ENCODE measurements at places on chromosomes 16 and 17. TPM values are rescaled to one million over a fixed set of nuclear protein-coding genes. Genes with fewer than 3 reads are reported as not detected.
A peak's percentile ranks its signal among the peaks of the same experiment; 100 is the strongest.

DNA sequence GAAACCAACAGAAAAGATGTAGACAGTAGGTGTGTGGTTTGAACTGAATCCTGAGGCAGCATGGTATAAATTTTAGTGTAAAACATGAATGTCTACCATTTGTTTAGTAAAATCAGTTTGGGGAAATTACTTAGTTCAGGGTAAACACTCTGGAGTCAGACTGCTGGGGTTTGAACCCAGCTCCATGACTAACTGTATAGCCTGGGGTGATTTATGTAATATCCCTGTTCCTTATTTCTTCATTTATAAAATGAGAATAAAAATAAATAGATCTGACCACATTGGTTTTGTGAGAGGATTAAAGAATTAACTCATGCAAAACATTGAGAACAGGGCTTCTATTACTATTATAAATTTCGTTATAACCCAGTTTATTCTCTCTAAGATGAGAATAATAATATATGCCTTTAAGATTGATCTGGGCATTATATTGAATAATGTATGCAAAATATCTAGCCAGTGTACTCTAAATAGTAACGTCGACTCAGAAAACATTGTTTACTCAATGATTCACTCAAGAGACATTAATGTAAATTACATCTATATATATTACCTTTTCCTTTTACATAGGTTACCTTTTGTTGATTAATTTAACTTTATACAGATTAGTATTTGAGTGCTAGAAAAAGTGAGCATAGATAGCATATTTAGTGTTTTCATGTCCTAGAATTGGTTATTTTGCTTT, 120.6 kb upstream of the KCNJ16 start:
- H3K4me1 ChIP-seq = no peaks in the 10 kb centered on the region
- H3K4me3 ChIP-seq = no peak overlapping the region
- no peaks in the 10 kb centered on the region for H3K27me3 ChIP-seq
- H3K27ac ChIP-seq = no peak overlapping the region

- H3K27me3 ChIP-seq = no peaks in the 10 kb centered on the region
- peak; percentile 77 for DNase-seq
- no peaks in the 10 kb centered on the region for H3K36me3 ChIP-seq
Measured at GRCh38 chr17:57440522-57441269, 184.4 kb downstream of the MSI2 start.

GRCh38 chr16:9846362-9847099, 335.7 kb downstream of the GRIN2A start:
- no peak overlapping the region for H3K4me3 ChIP-seq
- DNase-seq = no peak
- H3K36me3 ChIP-seq = no peaks in the 10 kb centered on the region

DNA sequence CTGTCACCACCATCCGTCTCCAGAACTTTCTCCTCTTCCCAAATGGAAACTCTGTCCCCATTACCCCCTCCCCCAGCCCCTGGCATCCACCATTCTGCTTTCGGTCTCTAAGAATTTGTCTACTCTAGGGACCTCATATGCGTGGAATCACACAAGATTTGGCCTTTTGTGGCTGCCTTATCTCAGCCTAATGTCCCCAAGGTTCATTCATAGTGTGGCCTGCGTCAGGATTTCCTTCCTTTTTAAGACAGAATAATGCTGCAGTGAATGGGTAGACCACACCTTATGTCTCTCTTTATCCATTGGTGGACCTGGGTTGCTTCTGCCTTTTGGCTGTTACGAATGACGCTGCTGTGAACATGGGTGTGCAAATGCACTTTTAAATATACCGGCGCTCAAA, 139.7 kb upstream of the PLCG2 start:
- no peak overlapping the region for H3K4me3 ChIP-seq
- no peaks in the 10 kb centered on the region for H3K27me3 ChIP-seq
- peaks cover 17% of the 10 kb centered on the region for H3K4me1 ChIP-seq
- peak overlapping the region; percentile 41 for H3K27ac ChIP-seq
- H3K36me3 ChIP-seq = no peaks in the 10 kb centered on the region

DNA sequence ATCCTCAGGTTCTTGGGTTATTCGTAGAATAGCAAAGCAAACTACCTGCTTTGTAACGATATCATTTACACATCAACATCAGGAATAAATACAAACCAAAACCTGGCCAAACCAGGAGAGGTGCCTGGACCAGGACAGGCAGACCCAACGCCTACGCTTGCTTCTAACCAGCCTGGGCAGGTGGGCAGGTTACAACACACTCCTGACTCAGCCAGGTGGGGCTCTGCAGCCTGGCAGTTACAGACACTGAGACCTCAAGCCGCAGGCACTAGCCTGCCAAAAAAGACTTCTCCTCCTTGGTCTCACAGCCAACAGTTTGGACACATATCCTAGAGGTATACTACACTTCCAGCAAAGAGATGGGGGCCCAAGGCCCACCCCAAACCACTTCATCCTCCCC, 14.0 kb downstream of the ANKRD11 start:
- H3K27ac ChIP-seq = no peak overlapping the region
- H3K4me3 ChIP-seq = no peak overlapping the region
- peaks cover 58% of the 10 kb centered on the region for H3K4me1 ChIP-seq
- DNase-seq = no peak
- H3K36me3 ChIP-seq = no peaks in the 10 kb centered on the region

- H3K27me3 ChIP-seq = no peaks in the 10 kb centered on the region
- H3K36me3 ChIP-seq = peaks cover 32% of the 10 kb centered on the region
- no peak overlapping the region for H3K4me3 ChIP-seq
- no peak for DNase-seq
- H3K4me1 ChIP-seq = no peaks in the 10 kb centered on the region
Measured at GRCh38 chr16:19672378-19672777, 45.6 kb downstream of the KNOP1 start.

DNA sequence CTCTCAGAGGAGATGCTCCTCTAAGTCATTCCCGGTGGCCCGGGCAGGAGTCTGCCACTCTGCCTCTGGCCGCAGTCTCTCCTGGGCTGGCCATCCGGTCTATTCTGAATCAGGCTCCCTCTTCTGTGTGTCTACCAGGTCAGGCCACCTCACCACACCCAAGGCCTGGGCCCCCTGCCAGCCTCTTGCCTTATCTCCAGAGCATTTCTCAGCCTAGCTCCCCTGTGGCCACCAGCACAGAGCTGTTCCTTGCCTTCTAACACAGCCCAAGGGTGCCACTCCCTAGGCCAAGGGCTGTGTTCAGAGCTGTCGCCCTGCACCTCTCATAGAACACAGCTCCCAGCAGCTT, 55.3 kb downstream of the MYO18A start:
- H3K4me3 ChIP-seq = no peak overlapping the region
- peak; percentile 46 for DNase-seq
- no peak overlapping the region for H3K27ac ChIP-seq
- H3K27me3 ChIP-seq = no peaks in the 10 kb centered on the region

GRCh38 chr17:15392326-15392741, 50.9 kb upstream of the TEKT3 start:
- no peaks in the 10 kb centered on the region for H3K27me3 ChIP-seq
- no peak for DNase-seq
- H3K36me3 ChIP-seq = no peaks in the 10 kb centered on the region
- no peak overlapping the region for H3K4me3 ChIP-seq
- H3K27ac ChIP-seq = no peak overlapping the region

The NHLRC4 gene
- total RNA-seq = 12.7 TPM

The IRX5 gene
- total RNA-seq = 3.3 TPM

The EVPLL gene
- total RNA-seq = not detected

The MYH11 gene
- total RNA-seq = 16.3 TPM
